ENCODE measurements at places on chromosomes 12 and 14.

DNA sequence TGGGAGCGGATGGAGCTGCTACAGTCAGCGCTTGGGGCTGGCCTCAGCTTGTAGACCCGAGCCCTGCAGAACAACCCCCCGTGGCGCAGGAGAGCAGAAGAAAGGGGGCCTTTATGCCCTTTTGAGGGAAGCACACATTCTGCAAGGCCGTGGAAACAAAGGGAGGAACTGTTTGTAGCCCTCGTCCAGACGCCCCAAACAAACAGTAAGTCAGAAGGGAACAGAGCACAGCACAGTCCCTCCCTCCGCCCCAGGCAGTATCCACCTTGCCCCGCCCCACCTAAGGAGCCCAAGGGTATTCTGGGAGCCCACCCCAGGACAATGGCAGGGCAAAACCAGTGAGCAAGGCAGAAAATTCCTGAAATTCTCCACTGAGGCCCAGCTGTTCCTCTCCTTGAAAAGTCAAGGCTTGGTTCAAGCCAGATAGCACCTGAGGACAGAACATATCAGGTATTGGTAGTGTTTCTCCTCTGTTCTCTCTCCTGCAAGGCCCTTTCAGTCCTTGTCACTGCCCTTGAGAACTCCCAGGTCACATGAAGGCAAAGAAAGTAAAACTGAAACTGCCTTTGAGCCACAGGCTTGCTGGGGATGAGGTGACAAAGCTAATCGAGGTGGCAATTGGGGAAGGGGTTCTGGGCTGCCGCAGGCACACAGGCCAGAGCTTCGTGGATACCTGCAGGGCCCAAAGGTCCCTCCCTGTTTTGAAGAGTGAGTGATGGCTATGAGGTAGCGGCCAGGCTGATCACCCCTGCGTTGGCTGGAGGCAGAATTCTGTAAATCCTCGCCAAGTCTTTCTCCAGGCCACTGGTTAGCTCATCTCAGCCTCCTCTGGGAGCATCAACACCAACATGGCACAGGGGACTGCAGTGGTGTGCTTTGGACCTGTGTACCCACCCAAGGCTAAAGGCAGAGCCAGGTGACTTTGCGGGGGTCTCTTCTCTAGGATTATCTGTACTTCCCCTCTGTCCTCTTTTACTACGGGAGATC, 499 bp downstream of the DGLUCY start:
- DNase-seq: peak; percentile 84

DNA sequence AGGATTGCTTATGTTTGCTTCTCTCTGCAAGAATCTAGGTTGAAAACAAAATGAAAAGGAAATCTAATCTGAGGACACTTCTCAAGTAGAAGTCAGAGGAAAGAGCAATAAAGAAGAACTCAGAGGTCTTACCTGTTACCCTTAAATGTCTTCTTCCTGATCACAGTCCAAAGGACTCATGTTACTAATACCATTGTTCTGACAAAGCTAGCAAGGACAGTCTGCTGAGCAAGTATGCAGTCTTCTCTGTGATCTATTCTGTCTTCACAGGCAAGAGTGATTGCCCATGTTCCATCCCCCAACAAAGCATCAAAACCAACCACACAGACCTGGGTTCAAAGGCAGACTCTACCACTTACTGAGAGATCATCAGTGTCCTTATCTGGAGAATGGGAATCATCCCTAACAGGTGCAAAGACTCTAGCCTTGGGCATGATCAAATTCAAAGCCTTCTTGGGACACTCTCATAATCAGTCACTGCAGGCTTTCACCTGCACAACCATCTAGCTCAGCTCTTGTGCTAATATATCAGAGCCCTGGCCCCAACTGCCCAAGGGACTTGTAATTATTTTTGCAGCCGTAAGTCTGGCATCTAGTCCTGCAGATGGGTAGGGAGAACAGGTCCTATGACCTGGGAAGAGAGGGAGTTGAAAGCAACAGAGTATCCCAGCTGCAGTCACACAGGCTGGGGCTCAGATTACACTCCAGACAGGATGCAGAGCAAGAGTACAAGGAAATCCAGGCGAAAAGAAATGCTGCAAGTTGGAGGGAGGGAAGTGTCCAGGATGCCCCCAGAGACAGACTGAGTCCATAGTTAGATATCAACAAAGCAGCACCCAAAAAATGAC, 97.9 kb upstream of the NUDT4 start:
- DNase-seq: no peak

GRCh38 chr12:46082490-46083200, 92.3 kb upstream of the SCAF11 start:
- no peak for DNase-seq

DNA sequence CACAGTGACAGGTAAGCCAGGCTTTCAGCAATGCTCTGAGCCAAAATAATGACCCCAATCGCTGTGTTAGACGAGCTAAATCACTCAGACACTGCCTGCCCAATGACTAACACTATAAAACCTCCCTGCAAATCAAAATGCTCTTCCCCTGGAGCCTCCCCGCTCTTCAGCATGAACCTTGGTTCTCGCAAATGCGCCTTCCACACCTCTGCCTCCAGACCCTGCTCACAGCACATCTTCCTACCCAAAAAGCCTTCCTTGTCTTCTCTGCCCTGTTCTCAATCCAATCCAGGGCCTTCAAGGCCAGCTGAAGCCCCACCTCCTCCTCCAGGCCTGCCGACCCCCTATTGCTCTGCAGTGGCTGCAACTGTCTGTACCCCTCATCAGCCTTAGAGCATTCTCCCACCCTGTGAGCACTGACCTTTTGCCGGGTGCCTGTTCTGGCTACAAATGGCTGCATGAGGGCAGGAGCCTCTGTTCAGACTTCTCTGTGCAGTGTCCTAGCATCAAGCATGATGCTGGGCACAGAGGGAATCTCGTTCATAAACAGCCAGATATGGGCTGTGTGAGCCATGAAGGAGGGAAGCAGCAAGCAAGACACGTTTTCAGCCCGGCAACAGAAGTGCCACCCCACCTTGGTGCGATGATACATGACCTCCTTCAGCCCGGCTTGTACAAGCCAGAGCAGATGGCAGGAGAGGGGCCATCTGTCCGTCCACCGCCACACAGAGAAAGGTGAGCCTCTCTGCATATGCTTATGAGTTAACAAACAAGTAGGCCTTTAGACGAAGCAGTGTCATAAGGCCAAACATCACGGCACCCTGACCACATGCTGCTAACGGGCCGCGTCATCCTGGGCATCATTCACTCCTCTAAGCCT, 64.5 kb upstream of the DDX11 start:
- no peak for DNase-seq

GRCh38 chr12:24815114-24815423, 133.8 kb downstream of the BCAT1 start:
- no peak for DNase-seq

DNA sequence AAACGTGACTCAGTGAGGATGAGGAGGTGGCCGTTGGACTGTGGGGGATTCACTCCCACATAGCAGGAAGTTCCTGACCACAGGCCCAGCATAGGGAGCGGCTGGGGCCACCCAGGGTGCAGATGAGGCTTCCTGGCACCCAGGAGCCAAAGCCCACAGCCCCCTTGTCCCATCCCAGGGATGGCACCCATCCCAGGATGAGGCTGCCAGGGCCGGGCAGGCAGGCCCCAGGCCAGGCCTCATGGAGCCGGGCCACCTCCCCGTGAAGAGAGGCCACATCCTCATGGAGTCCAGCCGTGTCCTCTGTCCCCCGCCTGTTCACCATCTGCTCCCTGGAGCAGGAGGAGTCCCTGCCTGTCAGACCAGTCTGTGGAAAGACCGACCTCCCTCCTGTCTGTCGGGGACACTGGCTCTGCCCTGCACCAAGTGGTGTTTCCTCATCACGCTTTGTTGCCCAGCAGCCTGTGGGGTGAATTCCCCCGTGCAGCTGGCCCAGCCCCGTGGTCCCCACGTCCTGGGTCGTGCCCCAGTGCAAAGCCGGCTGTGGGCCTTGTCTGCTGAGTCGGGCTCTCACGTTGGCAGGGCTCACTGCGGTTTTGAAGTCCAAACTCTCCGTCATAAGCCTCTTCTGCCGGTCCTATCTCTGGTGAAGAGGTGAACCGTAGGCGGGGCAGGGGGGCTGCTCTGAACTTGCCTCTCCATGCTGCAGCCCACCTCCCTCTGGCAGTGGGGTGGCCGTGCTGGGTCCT, 24.5 kb downstream of the MMP17 start:
- DNase-seq: no peak

- no peak for DNase-seq
Observed at GRCh38 chr14:75941030-75941429, 40.8 kb downstream of the TGFB3 start.

DNA sequence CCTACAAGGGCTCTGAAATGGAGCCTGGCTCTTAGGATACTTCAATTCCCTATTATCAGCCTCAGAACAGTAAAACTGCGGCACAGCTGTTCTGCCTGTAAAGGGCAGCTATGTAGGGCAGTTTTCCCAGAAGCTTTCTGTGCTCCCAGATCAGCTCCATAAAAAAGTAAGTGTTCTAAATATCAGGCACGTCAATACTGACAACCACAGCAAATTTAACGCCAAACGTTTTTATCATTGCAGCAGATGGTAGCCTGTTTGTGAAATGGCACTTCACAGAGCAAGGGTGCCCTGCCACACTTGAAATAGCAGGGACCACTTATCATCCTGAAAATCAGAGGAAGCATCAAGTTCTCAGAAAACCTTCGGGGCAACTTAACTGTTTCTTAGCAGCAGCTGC, 54.8 kb upstream of the PTHLH start:
- DNase-seq: no peak

- DNase-seq: no peak
Observed at GRCh38 chr12:128367961-128368360, 101.0 kb downstream of the TMEM132C start.

- DNase-seq: no peak
Observed at GRCh38 chr12:23810329-23810902, 139.1 kb downstream of the SOX5 start.

DNA sequence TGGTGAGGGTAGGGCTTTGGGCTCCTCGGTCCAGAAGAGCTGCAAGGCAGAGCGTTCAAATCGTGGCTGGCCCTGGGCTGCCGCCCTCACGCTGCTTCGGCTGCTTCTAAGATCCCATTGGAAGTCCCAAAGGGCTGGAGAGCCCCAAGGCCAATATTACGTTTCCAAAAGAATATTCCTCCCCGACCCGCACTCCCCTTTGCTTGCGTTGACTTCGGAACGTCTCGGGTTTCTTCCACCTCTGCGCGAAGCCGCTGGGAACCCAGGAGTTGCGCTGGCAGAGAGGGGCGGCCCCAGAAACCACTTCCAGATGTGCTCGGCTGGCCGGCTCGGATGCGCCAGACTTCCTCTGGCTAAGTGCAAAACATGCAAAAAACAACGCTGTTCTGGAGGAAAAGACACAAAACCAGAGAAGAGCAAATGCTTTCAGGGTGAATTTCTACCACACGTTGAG, at the start of gene GLT8D2:
TSS of gene GLT8D2 (minus strand) at position 285 of the 454 bp plus-strand sequence. CDS start 30,539 bp downstream, outside the sequence.
- no peak for DNase-seq

DNA sequence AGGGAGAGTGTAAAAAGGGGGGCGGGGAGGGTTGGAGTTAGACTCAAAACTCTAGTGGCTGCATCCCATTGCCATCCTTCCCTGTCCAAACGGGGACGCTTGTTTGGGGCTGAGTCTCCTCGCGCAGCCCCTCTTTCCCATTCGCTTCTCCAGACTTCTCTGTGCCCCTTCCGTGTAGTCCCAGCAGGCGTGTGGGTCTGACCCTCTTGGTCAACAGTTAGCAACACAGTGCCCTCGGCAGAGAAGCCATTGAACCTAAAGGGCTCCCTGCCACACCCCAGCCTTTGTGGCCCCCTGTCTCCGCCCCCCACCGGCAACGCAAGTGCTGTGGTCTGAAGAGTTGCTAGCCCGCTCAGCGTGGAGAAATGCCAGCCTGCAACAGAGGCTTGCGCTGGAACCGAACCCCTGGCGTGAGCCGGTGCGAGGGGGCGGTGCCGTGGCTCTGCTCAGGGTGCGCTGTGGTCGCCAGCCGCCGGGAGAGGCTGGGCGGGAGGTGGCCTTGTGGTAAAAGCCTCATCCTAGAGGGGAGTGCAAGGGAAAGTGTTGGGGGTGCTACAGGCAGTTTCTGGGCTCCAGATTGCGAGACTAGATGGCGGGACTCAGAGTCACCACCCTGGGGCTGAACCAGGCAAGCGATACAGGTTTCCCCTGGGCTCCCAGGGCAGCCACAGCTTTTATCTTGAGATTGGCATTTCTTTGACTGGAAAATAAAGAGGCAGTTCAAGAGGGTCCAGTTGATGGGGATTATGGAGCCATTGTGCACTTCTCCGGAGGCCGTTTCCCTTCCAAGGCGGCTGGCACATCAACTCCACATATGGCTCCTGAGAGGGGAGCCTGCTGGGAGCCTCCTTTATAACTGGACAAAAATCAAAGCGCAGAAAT, 2.1 kb downstream of the PLXNC1 start:
- DNase-seq: no peak

DNA sequence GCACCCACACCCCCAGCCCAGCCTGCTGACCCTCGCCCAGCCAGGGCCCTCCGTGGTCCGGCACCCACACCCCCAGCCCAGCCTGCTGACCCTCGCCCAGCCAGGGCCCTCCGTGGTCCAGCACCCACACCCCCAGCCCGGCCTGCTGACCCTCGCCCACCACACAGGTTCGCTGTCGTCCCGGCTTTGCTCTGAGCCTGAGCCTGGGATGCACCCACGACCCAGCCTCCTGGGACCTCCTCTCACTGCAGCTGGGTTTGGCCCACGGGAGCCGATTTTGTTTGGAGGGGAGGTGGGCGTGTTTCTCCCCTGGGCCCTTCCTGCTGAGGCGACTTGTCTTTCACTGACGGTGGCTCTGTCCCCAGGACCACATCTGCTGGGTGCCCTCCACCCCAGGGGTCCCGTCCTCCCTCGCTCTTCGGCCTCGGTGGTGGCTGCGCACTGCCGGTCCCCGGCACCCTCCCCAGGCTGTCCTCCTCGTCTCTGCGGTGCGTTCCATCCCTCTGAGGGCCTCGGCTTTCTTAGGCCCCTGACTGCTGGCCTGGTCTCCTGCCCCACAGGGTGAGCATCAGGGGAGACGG, 83.8 kb downstream of the GALNT9 start:
- no peak for DNase-seq

- no peak for DNase-seq
Observed at GRCh38 chr14:75450381-75451276, 22.8 kb downstream of the JDP2 start.

GRCh38 chr14:22381766-22382165, 207.3 kb downstream of the DAD1 start:
- DNase-seq: no peak
